Posterior vena cava (tissue), 2 donors: ENCODE measurements at places on chromosomes 3 and 15. TPM values are rescaled to one million over a fixed set of nuclear protein-coding genes. Genes with fewer than 3 reads are reported as not detected.

Gene DUOXA1
- 0.81 TPM for total RNA-seq

Gene PLCL2
- total RNA-seq: 11.9 TPM

DNA sequence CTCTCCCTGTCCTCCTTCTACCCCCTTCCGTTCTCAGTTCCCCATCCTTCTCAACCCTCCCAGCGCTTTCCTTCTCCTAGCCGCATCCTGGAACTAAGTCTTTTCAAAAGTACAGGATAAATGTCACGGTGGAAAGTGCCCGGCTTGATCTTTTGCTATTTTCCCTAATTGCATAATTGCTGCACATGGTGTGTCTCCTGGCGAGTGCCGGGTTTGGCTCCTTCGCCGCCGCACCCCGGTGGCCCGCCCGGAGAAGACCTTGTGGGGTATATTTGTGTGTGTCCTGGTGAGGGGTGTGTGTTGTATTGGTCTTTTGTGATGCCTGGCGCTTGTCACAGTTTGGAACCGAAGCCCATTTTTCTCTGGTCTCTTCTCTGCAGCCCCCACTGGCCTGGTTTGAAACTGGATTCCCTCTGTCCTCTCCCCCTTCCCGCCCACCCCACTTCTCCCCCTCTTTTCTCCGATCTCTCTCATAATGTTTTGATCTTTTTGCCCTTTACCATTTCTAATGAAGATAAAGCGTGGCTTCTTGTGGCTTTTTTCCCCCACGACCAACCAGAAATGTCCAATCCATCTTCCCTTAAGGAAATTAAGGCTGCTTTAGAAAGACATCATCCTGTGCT lies 692 bp downstream of the UBE2E2 start:
- no peak for DNase-seq

Gene PPP1R14D
- total RNA-seq: not detected

DNA sequence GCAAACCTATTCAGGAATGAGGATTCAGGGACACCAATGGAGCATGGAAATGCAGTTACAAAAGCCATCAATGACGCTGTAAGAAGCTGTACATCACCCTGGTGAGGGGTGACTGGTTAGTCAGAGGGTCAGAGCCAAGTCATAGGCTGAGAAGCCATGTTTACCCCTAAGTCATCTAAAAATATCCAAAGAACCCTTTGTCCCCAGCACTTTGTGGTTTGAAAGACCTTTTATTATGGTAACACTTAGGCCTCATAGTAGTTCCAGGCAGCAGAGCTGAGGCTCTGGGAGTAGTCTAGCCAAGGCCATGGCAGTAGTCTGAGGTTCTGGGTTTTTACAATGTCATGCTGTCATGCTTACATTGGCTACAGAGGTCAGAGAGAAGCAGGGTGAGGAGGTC lies 131.2 kb downstream of the CTNNB1 start:
- DNase-seq: no peak

GRCh38 chr3:144102421-144102820 lies 130.8 kb downstream of the DIPK2A start:
- DNase-seq: no peak

Gene ZNF80
- total RNA-seq: not detected

DNA sequence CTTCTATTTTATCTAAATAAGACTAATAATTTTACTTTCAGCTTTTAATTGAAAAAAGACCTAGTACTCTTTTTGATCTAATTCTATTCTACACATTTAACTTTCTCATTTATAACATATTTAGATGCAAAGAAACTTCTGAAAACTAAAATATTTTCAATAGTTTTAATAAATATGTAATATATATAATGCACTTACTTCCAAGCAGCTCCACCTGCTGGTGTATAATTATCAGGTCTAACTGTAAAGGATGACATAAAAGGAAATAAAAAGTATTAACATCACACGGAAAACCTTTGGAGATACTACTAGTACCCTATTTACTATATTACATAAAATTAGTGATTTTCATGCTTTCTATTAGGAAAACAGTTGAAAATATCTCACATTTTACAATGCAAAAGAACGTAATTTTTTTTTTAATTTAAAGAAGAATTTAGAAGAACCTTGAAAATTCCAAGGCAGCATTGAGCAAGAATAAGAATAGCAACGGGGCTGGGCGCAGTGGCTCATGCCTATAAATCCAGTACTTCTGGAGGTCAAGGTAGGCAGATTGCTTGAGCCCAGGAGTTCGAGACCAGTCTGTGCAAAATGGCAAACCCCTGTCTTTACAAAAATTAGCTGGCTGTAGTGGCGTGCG lies 10.2 kb downstream of the PLSCR5 start:
- DNase-seq: no peak

DNA sequence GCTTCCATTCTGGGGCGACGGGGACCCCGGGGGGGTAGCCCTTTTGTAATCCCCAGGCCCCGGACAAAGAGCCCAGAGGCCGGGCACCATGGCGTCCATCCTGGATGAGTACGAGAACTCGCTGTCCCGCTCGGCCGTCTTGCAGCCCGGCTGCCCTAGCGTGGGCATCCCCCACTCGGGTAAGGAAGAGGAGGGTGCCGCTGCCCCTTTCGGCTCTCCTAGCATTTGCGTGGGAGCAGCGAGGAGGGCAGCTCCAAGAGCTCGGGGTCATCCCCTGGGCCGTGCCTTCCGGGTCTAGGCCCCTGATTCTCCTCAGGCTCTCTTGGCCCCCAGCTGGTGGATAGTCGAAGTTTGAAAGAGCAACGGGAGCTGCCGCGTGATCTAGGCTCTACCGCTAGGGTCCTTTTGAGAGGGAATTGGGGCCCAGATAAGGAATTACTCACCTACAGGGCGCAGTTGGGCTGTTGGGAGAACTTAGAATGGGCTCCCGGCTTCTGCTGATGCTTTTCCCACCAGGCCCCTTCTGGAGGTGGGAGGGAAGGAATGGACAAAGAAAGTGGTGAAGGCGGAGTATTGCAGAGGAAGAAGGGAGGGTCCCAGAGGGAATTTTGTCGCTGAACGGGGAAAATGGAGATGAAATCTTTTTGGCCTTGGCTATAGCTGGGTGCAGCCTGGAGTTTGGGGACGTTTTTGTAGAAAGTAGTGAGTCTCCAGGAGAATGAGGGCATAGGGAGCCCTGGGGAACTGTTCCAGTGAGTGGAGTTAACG lies 615 bp downstream of the VPS18 start:
- DNase-seq: peak; percentile 86

DNA sequence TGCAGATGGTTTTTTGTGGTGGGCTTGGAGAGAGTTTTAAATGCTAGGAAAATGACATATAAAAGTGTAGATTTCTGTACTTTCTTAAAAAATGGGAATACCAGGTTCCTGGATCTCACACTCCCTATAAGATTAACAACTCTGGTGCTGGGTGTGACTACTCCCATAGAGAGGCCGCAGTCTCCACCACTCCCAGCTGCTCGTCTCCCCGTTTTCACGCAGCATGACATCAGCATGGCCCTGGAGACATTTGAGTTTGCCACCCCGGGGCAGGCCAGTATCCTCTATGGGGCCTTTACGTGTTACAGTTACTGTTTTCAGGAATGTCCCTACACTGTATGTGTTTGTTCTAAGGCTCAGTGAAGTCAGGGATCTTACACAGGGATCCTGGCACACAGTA lies 126.7 kb upstream of the ATP2B2 start:
- DNase-seq: no peak

DNA sequence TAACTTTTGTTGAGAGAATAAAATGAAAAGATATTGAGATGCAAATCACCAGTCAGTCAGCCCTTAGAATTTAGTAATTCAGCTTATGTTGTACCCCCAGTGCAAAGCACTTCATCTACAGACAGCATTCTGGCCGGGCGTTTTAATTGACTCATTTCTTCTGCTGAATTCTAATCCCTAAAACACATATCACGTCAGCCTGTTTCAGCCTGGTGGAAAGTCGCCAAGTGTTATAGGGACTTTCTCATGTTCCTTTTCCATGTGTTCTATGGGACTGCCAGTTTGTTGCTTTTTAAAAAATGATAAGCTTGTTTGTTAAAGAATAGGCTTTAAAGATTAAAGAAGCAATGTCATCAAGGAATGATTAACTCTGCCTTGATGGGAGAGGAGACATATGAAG lies 169.7 kb upstream of the BFSP2 start:
- no peak for DNase-seq

Gene LRRIQ4
- total RNA-seq: not detected

DNA sequence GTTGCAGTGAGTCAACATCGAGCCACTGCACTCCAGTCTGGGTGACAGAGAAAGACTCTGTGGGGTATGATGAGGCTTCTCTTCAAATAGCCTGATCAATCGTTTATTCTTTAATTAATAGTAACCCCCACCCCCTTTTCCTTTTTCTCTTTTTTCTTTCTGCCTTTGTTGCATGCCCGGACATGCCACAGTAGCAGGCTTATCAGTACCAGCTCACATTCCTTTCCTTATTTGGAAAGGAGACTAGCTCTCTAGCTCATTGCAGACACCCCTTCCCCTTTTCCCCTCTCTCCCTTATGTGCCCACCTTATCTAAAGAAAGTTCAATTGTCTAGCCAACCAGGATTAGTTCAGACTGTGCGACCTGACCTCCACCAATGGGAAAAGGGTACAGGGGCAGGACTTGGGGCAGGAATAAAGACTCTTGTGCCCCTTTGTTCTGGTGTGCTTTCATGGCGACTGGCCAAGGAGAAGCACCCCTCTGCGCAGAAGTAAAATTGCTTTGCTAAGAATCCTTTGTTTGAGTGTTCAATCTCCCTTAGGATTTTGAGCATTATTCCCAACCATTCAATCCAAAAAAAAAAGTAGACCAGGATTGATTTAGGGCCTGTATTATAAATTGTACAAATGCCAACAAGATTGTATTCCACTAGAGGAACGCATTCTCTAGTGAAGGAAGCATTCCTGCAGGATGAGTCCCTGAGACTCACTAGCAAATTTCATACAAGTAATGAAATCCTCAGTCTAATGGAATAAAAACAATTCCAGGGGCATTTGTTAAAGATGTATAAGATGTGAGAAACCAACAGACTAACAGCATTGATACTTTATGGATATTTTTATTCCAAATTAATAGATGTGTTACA lies 95.8 kb upstream of the SNRPN start:
- no peak for DNase-seq

Gene TMEM212
- not detected for total RNA-seq

- DNase-seq: no peak
Observed at GRCh38 chr15:82231842-82232241, 30.7 kb downstream of the EFL1 start.

GRCh38 chr3:167166594-167167253 lies 213.4 kb downstream of the ZBBX start:
- no peak for DNase-seq

DNA sequence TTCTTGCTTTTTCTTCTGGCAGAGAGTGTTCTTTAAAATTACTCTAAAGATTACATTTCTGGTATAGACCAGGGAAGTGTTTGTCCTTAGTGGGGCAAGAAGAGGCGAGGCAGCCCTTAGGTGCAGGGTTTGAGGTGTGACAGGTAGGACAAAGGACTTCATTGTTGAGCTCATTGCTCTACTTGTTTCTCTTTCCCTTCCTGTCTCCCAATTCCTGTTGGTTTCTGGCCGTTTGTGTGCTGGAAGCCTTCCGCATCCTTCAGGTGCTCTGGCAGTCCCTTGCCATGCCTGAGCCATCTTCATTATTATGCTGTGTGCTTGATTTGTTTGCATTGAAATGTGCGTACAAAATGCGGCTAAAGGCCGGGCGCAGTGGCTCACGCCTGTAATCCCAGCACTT lies 85.1 kb downstream of the CCK start:
- no peak for DNase-seq

GRCh38 chr3:89762405-89762804 lies 655.0 kb downstream of the EPHA3 start:
- DNase-seq: no peak

DNA sequence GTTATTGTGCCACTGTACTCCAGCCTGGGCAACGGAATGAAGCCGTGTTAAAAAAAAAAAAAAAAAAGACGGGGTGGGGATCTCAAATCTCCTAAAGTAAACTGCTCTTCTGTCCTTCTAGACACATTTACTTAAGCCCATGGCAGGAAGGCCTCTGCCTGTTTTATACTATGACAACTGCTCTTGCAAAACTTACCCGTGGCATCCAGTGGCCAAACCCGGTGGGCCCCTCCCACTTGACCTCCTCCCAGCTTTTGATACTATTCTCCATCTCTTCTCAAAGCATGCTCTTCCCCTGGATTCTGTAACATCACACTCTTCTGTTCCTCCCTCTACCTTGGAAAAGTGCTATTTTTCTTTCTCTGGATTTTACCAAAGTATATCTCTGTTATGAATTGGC lies 112.2 kb downstream of the RFTN1 start:
- no peak for DNase-seq

- DNase-seq: no peak
Observed at GRCh38 chr3:86814918-86815655, 175.9 kb downstream of the VGLL3 start.

- DNase-seq: no peak
Observed at GRCh38 chr15:49410641-49411040, 12.4 kb upstream of the FGF7 start.

Gene MLH1
- 26.9 TPM for total RNA-seq

- DNase-seq: peak; percentile 64
Observed at GRCh38 chr3:138450704-138451424, 16.4 kb downstream of the ESYT3 start.

Gene TTC21A
- total RNA-seq: 3.0 TPM

GRCh38 chr3:149188494-149188893 lies 33.1 kb downstream of the CP start:
- no peak for DNase-seq

Gene WDR93
- not detected for total RNA-seq

Gene SOX2
- 0.19 TPM for total RNA-seq

- DNase-seq: no peak
Observed at GRCh38 chr3:186057594-186057993, 51.3 kb downstream of the ETV5 start.

- DNase-seq: no peak
Observed at GRCh38 chr15:97566961-97567360, 393.5 kb upstream of the ARRDC4 start.

DNA sequence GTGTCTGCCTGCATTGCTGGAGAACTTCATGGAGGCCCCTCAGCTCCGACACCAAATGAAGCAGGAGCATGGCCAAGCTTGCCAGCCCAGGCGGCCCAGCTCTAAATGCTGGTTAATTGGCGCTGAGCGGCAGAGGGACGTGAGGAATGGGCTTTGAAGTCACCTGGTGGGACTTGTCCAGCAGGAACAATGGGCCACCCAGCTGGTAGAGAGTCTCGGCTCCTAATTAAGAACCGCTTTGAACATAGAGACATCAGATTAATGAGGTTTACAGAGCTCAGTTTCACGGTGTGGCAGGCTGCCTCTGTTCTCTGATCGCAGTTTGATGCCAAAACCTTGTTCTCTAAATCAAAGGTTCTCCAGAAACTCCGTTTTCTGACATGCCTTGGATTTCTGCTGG lies 77.5 kb upstream of the LINGO1 start:
- DNase-seq: no peak

- no peak for DNase-seq
Observed at GRCh38 chr15:91946581-91947292, 93.2 kb downstream of the SLCO3A1 start.

- no peak for DNase-seq
Observed at GRCh38 chr3:69142797-69143454, 20.5 kb upstream of the LMOD3 start.

- DNase-seq: no peak
Observed at GRCh38 chr3:56835650-56836227, 34.0 kb upstream of the ARHGEF3 start.

DNA sequence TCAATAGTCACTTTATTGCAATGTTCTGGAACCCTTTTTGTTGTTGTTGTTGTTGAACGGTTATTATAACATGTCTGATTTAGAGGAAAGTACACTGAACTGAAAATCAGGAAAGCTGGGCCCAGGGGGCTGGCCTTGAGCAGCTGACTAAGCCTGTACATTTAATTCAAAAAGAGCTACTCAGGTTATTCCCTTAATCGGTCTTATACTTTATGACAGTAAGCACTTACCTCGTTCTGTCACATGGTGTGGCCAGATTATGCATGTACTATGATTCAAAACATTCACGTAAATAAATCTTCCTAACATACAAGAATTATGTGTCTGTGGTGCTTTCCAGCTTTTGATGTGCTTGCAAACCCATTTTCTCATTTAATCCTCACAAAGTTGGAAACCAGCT lies 382.5 kb upstream of the TPRG1 start:
- DNase-seq: no peak
